Suprapubic skin (tissue), 4 donors: ENCODE measurements at places on chromosomes 11 and 22.

GRCh38 chr11:78925387-78925786 is 350.7 kb upstream of the NARS2 start:
- peaks cover 3% of the 10 kb centered on the region for H3K27me3 ChIP-seq
- no peak overlapping the region for H3K4me3 ChIP-seq
- DNase-seq: no peak
- H3K27ac ChIP-seq: no peak overlapping the region
- H3K36me3 ChIP-seq: no peaks in the 10 kb centered on the region

- H3K4me3 ChIP-seq: no peak overlapping the region
- peak overlapping the region; percentile 20 for H3K27ac ChIP-seq
- H3K36me3 ChIP-seq: no peaks in the 10 kb centered on the region
- no peaks in the 10 kb centered on the region for H3K4me1 ChIP-seq
- no peaks in the 10 kb centered on the region for H3K27me3 ChIP-seq
Observed at GRCh38 chr22:31045900-31046538, 35.1 kb upstream of the SMTN start.

DNA sequence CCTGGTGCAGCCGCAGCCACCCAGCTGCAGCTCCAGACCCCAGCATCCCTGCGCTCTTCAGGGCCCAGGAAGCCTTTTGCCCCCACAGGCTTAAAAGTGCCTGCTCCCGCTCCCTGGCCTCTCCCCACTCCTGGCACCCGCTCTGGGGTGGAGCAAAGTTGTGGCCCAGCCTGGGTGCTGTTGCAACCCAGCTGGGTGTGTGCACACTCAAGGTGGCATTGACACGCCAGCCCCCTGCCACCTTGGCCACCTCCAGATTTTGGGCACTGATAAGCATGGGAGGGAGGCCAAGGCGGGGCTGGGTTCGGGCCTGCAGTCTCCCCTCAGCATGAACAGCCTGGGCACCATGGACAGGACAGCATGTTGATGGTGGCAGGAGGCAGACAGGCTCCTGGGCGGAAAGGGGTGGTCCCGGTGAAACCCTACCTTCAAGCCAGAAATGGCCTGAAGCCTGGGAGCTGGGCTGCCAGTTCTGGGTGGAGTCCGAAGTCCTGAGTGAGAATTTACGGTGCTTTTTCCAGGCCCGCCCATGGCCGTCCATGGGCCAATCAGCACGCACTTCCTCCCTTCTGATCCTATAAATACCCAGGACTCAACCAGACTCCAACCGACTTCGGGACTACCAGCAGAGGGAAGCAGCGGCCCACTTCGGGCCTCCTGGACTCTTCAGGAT is 23.6 kb upstream of the RNASEH2C start:
- H3K36me3 ChIP-seq: no peaks in the 10 kb centered on the region
- no peaks in the 10 kb centered on the region for H3K27me3 ChIP-seq
- peak overlapping the region; percentile 8 for H3K4me3 ChIP-seq
- peak overlapping the region; percentile 59 for H3K27ac ChIP-seq

- H3K27ac ChIP-seq: no peak overlapping the region
- no peak for DNase-seq
- no peaks in the 10 kb centered on the region for H3K27me3 ChIP-seq
- H3K4me3 ChIP-seq: no peak overlapping the region
Observed at GRCh38 chr11:46607516-46607915, 9.5 kb downstream of the HARBI1 start.

- H3K27ac ChIP-seq: no peak overlapping the region
- DNase-seq: no peak
- H3K27me3 ChIP-seq: no peaks in the 10 kb centered on the region
- H3K4me1 ChIP-seq: no peaks in the 10 kb centered on the region
- H3K4me3 ChIP-seq: no peak overlapping the region
Observed at GRCh38 chr11:110501428-110501827, 71.7 kb downstream of the FDX1 start.

DNA sequence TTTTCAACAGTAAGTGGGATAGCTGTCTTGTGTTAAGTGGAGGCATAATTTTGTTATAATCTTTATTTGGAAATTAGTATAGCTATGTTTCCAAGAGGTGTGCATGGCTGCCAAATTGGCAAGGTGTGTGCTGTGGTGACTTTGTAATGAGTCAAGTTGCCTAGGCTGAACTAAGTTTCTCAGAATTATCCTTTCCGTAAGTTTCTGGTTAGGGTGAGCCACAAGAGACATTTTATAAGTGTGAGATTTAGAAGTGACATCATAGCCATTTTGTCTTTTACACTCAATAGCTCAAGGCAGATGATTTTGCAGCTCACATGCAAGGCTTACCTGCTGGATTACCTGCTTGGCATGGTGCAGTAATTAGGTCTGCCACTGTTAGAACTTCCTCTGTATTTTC is 90.3 kb downstream of the C11orf87 start:
- H3K4me3 ChIP-seq: no peak overlapping the region
- H3K4me1 ChIP-seq: no peaks in the 10 kb centered on the region
- no peaks in the 10 kb centered on the region for H3K36me3 ChIP-seq
- H3K27ac ChIP-seq: no peak overlapping the region

- H3K27me3 ChIP-seq: no peaks in the 10 kb centered on the region
- DNase-seq: no peak
- no peak overlapping the region for H3K4me3 ChIP-seq
- H3K4me1 ChIP-seq: peaks cover 35% of the 10 kb centered on the region
- peaks cover 11% of the 10 kb centered on the region for H3K36me3 ChIP-seq
- peak overlapping the region; percentile 73 for H3K27ac ChIP-seq
Observed at GRCh38 chr22:28013611-28014010, 94.6 kb upstream of the PITPNB start.

DNA sequence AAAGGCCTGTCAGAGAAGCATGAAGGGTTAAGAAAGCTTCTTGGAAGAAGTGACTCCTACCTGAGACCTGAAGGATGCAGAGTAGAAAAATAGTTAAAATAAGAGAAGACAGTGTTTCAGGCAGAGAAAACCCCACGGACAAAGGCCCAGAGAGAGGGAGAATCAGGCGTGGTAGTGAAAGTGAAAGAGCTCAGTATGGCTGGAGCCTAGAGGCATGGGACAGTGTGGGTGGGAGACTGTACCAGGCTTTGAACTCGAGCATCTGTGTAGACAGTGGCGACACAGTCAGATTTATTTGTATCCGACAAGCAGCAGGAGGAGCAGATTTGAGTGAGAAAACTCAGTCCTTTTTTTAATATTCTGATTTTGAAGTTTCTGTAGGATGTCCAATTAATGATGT is 360.0 kb downstream of the OPCML start:
- DNase-seq: no peak
- no peak overlapping the region for H3K4me3 ChIP-seq
- H3K4me1 ChIP-seq: no peaks in the 10 kb centered on the region
- no peaks in the 10 kb centered on the region for H3K36me3 ChIP-seq
- no peaks in the 10 kb centered on the region for H3K27me3 ChIP-seq

DNA sequence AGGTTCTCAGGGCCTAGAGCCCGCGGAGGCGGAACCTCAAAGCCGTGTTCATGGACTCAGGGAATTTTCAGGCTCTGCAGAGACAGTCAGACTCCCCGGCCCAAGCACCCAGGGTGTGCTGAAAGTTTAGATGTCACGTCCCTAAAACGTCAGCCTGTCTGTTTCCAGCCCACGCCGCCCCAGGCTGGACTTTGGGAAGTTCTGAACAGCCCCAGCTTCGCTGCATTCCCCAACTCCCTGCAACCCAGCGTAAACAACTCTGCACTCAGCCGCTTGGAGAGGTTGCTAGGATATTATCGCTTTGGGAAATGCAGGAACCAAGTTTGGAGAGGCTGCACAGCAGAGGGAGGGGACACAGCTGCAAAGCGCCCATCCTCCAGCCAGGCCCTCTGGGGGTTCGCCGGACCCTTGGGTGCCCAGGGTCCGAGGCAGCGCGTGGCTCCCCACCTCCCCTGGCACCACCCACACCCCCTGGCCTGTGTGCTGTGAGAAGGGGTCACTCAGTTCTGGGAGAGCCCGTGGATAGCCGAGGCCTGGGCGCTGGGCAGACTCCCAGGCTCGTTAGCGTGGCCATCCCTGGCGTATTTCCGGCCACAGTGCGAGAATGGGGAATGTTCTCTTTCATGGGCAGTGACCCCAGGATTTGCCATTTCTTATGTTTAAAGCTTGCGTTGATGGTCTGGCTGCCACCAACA is 120.5 kb upstream of the FGF3 start:
- peaks cover 37% of the 10 kb centered on the region for H3K27me3 ChIP-seq
- H3K36me3 ChIP-seq: no peaks in the 10 kb centered on the region
- H3K4me1 ChIP-seq: no peaks in the 10 kb centered on the region
- peak overlapping the region; percentile 41 for H3K27ac ChIP-seq

DNA sequence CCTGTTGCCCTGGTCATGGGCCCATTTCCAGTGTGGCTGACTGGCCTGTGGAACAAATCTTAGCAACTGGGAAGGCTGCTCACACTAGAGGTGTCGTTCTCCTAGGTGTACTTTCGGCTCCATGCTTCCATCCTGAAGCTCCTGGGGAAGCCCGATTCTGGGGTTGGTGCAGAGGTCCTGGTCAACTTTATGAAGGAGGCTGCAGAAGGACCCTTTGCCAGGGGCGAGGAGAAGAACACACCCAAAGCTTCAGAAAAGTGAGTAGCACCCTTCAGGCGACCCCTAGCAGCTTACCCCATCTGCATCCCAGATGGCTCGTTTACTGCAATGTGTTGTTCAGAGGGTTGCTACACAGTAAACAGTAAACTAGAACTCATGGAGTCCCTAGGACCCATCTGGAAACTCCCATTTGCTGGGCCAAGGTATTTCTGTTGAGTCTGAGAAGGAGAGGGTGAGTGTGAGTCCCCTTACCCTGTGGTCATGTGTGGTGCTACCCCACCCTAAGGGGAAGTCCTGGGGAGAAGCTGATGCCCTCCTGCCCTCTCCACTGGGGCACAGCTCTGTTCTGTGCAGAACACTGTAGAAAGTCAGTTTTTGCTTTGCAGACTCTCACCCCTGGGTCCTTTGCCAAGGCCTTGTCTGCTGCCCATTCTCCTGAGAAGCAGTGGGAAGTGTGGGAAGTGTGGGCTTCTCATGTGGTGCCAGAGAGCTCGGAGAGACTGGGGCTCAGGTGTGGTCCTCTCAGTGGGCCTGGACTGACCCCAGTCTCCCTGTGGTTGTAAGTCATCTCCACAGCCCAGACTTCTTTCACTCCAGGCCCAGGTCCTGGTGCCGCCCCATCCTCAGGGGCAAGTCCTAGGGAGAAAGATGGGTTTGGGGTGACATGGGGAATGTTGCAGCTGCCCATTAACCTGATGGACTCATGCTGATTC is 85.0 kb downstream of the CABIN1 start:
- no peaks in the 10 kb centered on the region for H3K27me3 ChIP-seq
- peak; percentile 50 for DNase-seq
- no peaks in the 10 kb centered on the region for H3K4me1 ChIP-seq
- H3K36me3 ChIP-seq: peaks cover 80% of the 10 kb centered on the region
- no peak overlapping the region for H3K4me3 ChIP-seq

DNA sequence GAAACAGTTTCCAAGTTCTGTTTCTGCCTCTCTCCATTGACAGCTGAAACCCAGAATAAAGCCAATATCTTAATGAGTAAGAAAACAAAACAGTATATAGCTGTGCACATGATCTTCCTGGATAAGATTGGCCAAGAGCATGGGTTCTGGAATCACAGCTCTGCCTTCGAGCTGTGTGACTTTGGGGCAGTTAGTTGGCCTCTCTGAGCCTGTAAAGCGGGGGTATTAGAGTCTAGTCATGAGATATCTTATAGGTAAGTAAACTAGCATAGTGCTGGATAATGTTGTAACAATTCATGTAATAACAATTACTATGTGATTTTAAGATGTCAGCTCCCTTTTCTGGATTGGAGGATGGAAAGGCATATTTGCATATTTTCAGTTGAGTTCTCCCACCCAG is 73.5 kb downstream of the TRAF6 start:
- peaks cover 16% of the 10 kb centered on the region for H3K4me1 ChIP-seq
- DNase-seq: no peak
- H3K27me3 ChIP-seq: no peaks in the 10 kb centered on the region
- H3K4me3 ChIP-seq: no peak overlapping the region
- no peak overlapping the region for H3K27ac ChIP-seq
- H3K36me3 ChIP-seq: no peaks in the 10 kb centered on the region

- peaks cover 37% of the 10 kb centered on the region for H3K4me1 ChIP-seq
- peak within 1 kb of the TSS; percentile 49 for H3K4me3 ChIP-seq
- peak within 1 kb of the TSS; percentile 80 for H3K27ac ChIP-seq
- H3K27me3 ChIP-seq: no peaks in the 10 kb centered on the region
- no peaks in the 10 kb centered on the region for H3K36me3 ChIP-seq
Observed at GRCh38 chr11:63536669-63537292, at the start of gene PLAAT4. Gene PLAAT4 (plus strand): TSS chr11:63536808. CDS start chr11:63536869, 61 bp downstream.

DNA sequence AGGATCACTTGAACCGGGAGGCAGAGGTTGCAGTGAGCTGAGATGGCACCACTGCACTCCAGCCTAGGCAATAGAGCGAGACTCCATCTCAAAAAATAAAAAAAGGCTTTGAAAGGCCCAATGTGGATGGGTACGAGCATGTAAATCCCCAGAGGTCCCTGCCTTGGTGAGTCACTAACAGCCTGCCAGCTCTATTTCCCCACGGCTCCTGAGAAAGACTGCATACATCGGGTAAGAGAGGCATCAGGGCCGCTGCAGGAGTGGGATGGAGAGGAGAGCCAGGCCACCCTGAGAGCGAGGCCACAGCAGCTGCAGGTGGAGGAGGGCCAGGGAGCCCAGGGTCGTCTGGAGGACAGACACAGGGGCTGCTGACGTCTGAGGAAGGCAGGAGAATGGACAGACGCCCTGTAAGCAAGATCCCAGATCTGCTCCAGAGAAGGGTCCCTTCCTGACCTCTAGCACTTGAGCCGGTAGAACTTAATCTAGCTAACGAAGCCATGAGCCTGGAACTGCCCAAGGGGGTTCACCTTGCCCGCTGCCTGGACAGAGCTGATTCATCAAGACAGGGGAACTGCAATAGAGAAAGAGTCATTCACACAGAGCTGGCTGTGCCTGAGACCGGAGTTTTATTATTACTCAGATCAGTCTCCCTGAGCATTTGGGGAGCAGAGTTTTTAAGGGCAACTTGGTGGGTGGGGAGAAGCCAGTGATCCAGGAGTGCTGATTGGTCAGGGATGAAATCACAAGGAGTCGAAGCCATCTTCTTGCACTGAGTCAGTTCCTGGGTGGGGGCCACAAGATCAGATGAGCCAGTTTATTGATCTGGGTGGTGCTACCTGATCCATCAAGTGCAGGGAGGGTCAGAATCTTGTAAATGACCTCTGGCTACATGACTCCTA is 5.1 kb upstream of the KRTAP5-9 start:
- H3K27ac ChIP-seq: no peak overlapping the region
- H3K27me3 ChIP-seq: no peaks in the 10 kb centered on the region
- H3K4me1 ChIP-seq: no peaks in the 10 kb centered on the region

GRCh38 chr22:44638971-44639760 is 62.8 kb upstream of the PRR5 start:
- DNase-seq: peak; percentile 89
- no peaks in the 10 kb centered on the region for H3K36me3 ChIP-seq
- no peak overlapping the region for H3K4me3 ChIP-seq
- H3K4me1 ChIP-seq: peaks cover 31% of the 10 kb centered on the region
- peak overlapping the region; percentile 90 for H3K27ac ChIP-seq

GRCh38 chr11:111513240-111513605 is 1.0 kb upstream of the BTG4 start:
- no peak overlapping the region for H3K27ac ChIP-seq
- DNase-seq: no peak
- no peaks in the 10 kb centered on the region for H3K36me3 ChIP-seq
- peak overlapping the region; percentile 47 for H3K4me3 ChIP-seq
